Left lung (tissue), 14 donors: ENCODE measurements at places on chromosomes 7 and 10. TPM values are rescaled to one million over a fixed set of nuclear protein-coding genes. Genes with fewer than 3 reads are reported as not detected.

Gene CYP3A4
- 0.31 TPM for polyA plus RNA-seq

Gene CFAP70
- 9.0 TPM for polyA plus RNA-seq

Gene DYNC1I1
- 7.2 TPM for polyA plus RNA-seq

Gene CFAP69
- polyA plus RNA-seq = 14.0 TPM

Gene CNPY1
- polyA plus RNA-seq = not detected

Gene SPRN
- polyA plus RNA-seq = 3.3 TPM

Gene DDC
- 17.6 TPM for polyA plus RNA-seq

Gene TFR2
- polyA plus RNA-seq = 0.97 TPM

Gene BMI1
- 108 TPM for polyA plus RNA-seq

Gene SMIM30
- 67.1 TPM for polyA plus RNA-seq

Gene PHYHIPL
- 0.69 TPM for polyA plus RNA-seq

Gene SPDYE1
- 1.4 TPM for polyA plus RNA-seq

Gene FAM107B
- 83.0 TPM for polyA plus RNA-seq

Gene ATG9B
- polyA plus RNA-seq = 3.8 TPM

Gene ADIRF
- 22.7 TPM for polyA plus RNA-seq

Gene DOCK4
- polyA plus RNA-seq = 51.1 TPM

Gene KAZALD1
- 16.3 TPM for polyA plus RNA-seq

Gene OPN4
- polyA plus RNA-seq = not detected

Gene ANKRD2
- polyA plus RNA-seq = 0.20 TPM

Gene DOCK1
- polyA plus RNA-seq = 69.3 TPM

Gene SYCE1
- 0.10 TPM for polyA plus RNA-seq

Gene CFAP46
- polyA plus RNA-seq = 3.9 TPM

Gene PIK3CG
- polyA plus RNA-seq = 2.6 TPM

Gene MAGI2
- polyA plus RNA-seq = 8.2 TPM

Gene VWC2
- polyA plus RNA-seq = 0.06 TPM

Gene TCAF2
- 6.9 TPM for polyA plus RNA-seq

Gene VSTM2A
- 0.06 TPM for polyA plus RNA-seq

Gene PNLIPRP3
- not detected for polyA plus RNA-seq

Gene EEPD1
- polyA plus RNA-seq = 17.1 TPM

Gene CRYGN
- polyA plus RNA-seq = 0.43 TPM

Gene LIPK
- polyA plus RNA-seq = not detected

Gene METTL27
- polyA plus RNA-seq = 2.5 TPM

Gene SYT15B
- polyA plus RNA-seq = 3.3 TPM

Gene LIPJ
- polyA plus RNA-seq = 0.07 TPM

Gene MMS19
- polyA plus RNA-seq = 113 TPM

Gene PAPSS2
- 58.9 TPM for polyA plus RNA-seq

Gene RASSF4
- polyA plus RNA-seq = 17.8 TPM

Gene SCIN
- polyA plus RNA-seq = 3.4 TPM

Gene ELAPOR2
- 27.9 TPM for polyA plus RNA-seq

Gene GIMAP8
- 22.9 TPM for polyA plus RNA-seq

Gene ARHGEF5
- 24.9 TPM for polyA plus RNA-seq

Gene TMEM178B
- polyA plus RNA-seq = 3.2 TPM

Gene GPR146
- polyA plus RNA-seq = 7.9 TPM

Gene TCERG1L
- 0.68 TPM for polyA plus RNA-seq

Gene SPDYE6
- 4.7 TPM for polyA plus RNA-seq

Gene A1CF
- 0.13 TPM for polyA plus RNA-seq

Gene COL13A1
- 52.8 TPM for polyA plus RNA-seq

Gene CUBN
- 3.6 TPM for polyA plus RNA-seq
